ENCODE measurements at places on chromosomes 2 and 18. TPM values are rescaled to one million over a fixed set of nuclear protein-coding genes. Genes with fewer than 3 reads are reported as not detected.

The SLC19A3 gene
- 2.1 TPM for total RNA-seq

The MYO5B gene
- total RNA-seq, result 0.53 TPM

The SEPTIN2 gene
- 425 TPM for total RNA-seq

The CRACDL gene
- not detected for total RNA-seq

The CFAP210 gene
- not detected for total RNA-seq

The PRKAG3 gene
- 4.1 TPM for total RNA-seq

The GCG gene
- total RNA-seq, result not detected

The TGFA gene
- total RNA-seq, result 1.7 TPM

Data from smooth muscle cell of the coronary artery (primary cell).